Cardiac ventricle fibroblast (primary cell): ENCODE measurements at places on chromosomes 4 and X. TPM values are rescaled to one million over a fixed set of nuclear protein-coding genes. Genes with fewer than 3 reads are reported as not detected.

The PRSS12 gene
- under 0.01 TPM in 1 of 2 replicates, not detected in the other for total RNA-seq

The CWH43 gene
- total RNA-seq = not detected in 2 replicates

The TMEM31 gene
- total RNA-seq = not detected in 2 replicates

The DCAF16 gene
- 22.1 and 25.8 TPM in 2 replicates for total RNA-seq

The TNIP3 gene
- total RNA-seq = 0.44 TPM in 2 replicates

The PGAM4 gene
- total RNA-seq = not detected in 2 replicates

The ASMTL gene
- total RNA-seq = 42.0 and 49.2 TPM in 2 replicates

The PCDH7 gene
- 28.4 and 30.1 TPM in 2 replicates for total RNA-seq

The F8A3 gene
- 9.4 TPM in 1 of 2 replicates, not detected in the other for total RNA-seq

The FDCSP gene
- total RNA-seq = not detected in 2 replicates

The RTL3 gene
- total RNA-seq = not detected in 2 replicates

The VCX2 gene
- not detected in 2 replicates for total RNA-seq
